Spleen (tissue), 13 donors: ENCODE measurements at places on chromosomes 4 and X. TPM values are rescaled to one million over a fixed set of nuclear protein-coding genes. Genes with fewer than 3 reads are reported as not detected.

GRCh38 chrX:105220636-105221035 lies at the start of gene TEX13A:
Gene TEX13A, minus strand, starts transcription at chrX:105220694. Its CDS starts 297 bp downstream, at chrX:105220397.
- no peak for DNase-seq

- no peak for DNase-seq
These were observed 65.7 kb downstream of the ZFYVE28 start for GRCh38 chr4:2352729-2353221.

- no peak for DNase-seq
These were observed 23.7 kb upstream of the EGFL6 start for GRCh38 chrX:13545726-13546125.

DNA sequence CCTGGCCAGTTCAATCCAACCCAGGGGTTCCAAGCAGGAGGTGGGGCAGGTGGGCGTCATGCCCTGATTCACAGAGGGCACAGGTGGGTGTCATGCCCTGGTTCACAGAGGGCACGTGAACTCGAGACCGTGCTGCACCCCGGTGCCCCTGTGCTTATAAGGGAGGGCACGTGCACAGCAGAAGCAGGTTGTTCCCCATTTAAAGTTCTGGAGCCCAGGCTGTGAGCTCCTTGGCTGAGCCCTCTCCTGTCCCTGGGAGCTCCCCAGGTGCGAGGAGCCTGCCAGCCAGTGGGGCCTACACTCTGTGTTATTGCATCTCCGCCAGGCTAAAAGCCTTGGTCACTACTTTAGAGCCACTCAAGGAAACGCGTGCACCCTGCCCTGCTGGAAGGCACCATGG lies 3.2 kb upstream of the CPZ start:
- DNase-seq, result peak; percentile 61

DNA sequence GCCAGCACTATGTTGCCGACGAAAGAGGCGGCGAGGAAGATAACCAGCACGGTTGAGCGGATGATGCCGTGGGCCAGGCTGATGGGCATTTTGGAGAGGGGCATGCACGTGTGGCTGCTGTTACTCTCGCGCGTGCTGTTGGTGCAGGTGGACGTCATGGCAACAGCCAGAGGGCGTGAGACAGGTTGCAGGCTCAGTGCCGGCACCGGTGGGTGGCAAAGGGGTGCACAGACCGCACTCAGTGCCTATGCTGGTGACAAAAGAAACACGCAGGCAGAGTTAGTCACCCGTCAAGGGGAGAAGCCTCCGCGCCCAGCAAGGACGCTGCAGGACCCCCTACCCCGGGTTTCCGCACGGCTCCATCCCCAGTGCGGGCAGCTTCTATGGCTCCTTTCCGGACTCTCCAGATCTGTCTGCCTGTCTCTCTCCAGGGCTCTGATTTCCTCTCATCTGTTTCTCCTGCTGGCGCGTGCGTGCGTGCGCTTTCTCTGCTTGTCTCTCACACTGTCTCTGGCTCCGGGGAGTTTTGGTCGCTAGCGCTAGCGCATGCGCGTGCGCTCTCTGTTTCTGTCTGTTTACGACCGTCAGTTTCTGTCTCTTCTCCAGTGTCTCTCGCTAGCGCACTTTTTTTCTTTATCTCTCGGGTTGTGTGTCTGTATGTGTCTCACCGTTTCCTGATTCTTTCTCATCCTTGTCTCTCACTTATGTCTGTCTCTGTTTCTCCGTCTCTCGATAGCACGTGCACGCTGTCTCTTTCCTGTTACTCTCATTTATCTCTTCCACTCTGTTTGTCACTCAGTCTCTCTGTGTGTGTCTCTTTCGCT lies 2.1 kb downstream of the GPR101 start:
- no peak for DNase-seq

DNA sequence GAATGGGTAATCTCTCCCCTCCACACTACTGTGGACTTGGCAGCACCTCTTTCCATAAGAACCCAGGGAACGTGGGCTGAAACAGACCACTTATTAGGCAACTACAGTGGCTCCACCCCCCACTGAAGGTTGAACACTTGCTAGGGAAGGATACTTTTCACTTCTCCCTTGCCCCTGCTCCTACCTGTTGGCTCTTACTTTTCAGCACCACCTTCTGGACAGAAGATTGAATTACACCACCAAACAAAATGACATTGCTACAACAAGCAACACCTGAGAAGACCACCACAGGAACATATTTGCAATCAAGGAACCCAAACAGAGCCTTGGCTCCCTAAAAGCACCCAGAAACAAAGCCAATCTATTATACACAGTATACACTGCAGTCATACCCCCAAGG lies 132.1 kb upstream of the CXCL13 start:
- DNase-seq, result no peak

DNA sequence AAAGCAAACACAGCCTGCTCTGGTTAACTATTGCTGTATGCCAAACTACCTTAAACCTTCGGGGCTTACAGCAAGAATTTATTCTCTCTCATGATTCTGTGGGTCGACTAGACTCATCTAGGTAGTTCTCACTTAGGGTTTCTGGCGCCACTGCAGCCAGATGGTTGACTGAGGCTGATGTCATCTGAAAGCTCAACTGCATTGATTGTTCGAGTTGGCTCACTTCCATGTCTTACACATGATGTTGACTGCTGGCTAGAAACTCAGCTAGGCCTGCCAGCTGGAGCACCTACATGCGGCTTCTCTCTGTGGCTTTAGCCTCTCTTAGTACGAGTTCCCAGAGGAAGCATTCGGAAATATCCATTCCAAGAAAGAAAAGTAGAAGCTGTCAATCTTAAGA lies 103.2 kb downstream of the SRPX start:
- DNase-seq, result no peak

- DNase-seq, result no peak
These were observed 484.2 kb upstream of the HS3ST1 start for GRCh38 chr4:11912886-11913285.

- no peak for DNase-seq
These were observed 185.6 kb downstream of the ADAMTS3 start for GRCh38 chr4:72383439-72383838.

- no peak for DNase-seq
These were observed 11.2 kb downstream of the IDS start for GRCh38 chrX:149493567-149494562.

DNA sequence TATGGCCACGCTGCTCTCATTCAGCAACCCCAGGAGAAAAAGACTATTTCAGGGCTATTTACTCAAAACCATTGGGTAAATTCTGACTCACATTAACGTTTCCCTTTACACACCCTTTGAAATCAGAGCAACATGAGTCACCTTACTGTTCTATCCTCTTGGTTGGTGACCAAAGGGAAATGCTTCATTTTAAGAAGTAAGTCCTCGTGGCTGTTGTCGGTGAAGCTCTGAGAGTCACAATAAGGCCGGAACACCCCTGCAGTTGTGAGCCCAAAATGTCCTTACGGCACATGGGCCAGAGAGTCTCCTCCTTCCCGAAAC lies 56.3 kb upstream of the SPRY1 start:
- DNase-seq, result no peak

DNA sequence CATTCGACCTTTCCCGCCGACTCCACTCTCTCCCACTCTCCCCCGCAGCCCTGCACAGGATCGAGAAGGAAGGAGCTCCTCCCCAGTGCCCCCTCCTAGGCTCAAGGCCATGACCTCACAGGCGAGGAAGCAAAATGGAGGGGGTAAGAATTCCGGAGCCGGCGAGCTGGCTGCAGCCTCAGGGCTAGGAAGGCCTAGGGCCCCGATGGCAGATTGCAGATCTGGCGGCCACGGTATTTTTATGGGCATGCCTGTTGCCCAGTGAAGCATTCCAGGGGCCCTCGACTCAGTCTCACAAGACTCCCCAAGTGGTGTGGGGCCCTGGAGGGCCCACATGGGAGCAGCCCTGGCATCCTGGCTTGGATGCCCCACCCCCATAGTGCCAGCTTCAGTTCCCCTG lies 942 bp upstream of the L1CAM start:
- DNase-seq, result no peak

GRCh38 chr4:106541253-106541652 lies 172.7 kb upstream of the GIMD1 start:
- no peak for DNase-seq

Gene MAGEA2B
- polyA plus RNA-seq, result not detected

Gene TRIM61
- 0.65 TPM for polyA plus RNA-seq

Gene MXRA5
- polyA plus RNA-seq, result 0.49 TPM

Gene SPANXN3
- polyA plus RNA-seq, result not detected

Gene NAT8L
- 0.80 TPM for polyA plus RNA-seq

Gene CDX4
- polyA plus RNA-seq, result not detected

Gene USP17L19
- polyA plus RNA-seq, result not detected

Gene GPRIN3
- polyA plus RNA-seq, result 2.0 TPM

Gene TBC1D8B
- polyA plus RNA-seq, result 1.5 TPM

Gene KCND1
- 2.0 TPM for polyA plus RNA-seq

Gene LIN54
- polyA plus RNA-seq, result 2.0 TPM

Gene DUSP21
- not detected for polyA plus RNA-seq
